Memory B cell (primary cell): ENCODE measurements at places on chromosomes 16 and 17.

DNA sequence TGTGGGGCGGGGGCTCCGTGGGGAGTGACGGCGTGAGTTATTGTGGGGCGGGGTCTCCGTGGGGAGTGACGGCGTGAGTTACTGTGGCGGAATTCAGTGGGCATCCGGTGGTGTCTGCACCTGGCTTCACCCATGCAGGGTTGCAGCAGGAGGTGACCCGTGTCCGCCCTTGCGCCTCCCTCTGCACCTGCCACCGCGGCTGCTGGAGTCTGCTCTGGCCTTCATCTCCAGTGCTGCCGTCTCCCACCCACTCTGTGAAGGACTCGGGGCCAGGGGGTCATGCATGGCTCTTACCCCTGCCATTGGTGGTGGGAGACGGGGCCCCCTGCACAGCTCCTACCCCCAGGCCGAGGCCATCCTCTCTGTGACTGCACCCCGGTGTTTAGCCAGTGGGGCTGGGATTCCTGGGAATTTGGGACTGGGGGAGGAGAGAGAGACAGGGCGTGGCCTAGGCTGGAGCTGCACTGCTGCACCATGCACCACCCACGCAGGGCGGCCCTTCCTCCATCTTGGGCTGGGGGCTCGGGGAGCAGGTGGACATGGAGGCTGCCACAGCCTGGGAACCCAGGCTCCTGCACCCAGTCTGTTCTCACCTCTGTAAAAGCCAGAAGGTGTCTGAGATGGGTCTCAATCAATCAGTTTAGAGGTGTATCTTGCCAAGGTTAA lies 1.3 kb upstream of the PABPN1L start:
- no peak for DNase-seq

- DNase-seq, result no peak
Measured at GRCh38 chr16:85524630-85525419, 88.3 kb upstream of the GSE1 start.

GRCh38 chr17:19403021-19403420 lies 8.0 kb upstream of the RNF112 start:
- DNase-seq, result no peak

DNA sequence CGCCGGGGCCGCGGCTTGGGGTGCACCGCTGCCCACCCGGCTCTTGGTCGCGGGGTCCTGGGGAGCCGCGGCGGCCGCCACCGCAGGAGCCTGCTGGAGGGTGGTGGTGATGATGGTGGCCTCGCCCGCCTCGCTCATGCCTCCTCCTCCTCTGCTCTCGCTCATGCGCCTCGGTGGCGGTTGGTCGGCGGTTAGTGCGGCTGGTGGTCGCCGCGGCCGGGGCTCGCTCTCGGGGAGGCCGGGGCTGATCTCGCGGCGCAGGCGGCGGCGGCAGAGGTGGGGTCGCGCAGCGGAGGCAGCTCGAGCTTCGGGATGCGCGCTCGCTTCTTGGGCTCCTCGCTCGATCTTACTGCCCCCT lies 41.6 kb downstream of the AHSP start:
- DNase-seq, result no peak

- no peak for DNase-seq
Measured at GRCh38 chr16:67196881-67197280, 2.0 kb upstream of the ELMO3 start.

DNA sequence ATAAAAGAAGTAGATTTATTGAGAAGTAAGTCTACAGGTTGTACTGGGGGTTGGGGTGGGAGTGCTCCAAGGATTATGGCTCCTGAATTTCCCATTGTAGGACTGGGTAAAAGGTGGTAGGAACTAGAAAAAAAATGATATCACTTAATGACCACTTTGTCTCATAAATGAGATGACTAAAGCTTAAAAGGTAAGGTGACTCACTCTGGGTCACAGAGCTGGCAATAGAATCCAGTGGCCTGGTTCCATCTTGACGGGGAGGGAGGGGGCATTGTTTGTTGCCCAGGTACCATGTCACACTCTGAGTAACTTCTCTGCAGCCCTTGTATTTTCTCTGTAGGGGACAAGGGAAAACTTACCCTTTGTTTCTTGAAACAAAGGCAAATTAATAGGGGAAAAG lies 126.1 kb downstream of the PITPNC1 start:
- no peak for DNase-seq

- DNase-seq, result no peak
Measured at GRCh38 chr17:42271006-42271778, 5.0 kb downstream of the STAT5B start.

GRCh38 chr17:59832883-59833379 lies 59.8 kb downstream of the TUBD1 start:
- DNase-seq, result no peak

DNA sequence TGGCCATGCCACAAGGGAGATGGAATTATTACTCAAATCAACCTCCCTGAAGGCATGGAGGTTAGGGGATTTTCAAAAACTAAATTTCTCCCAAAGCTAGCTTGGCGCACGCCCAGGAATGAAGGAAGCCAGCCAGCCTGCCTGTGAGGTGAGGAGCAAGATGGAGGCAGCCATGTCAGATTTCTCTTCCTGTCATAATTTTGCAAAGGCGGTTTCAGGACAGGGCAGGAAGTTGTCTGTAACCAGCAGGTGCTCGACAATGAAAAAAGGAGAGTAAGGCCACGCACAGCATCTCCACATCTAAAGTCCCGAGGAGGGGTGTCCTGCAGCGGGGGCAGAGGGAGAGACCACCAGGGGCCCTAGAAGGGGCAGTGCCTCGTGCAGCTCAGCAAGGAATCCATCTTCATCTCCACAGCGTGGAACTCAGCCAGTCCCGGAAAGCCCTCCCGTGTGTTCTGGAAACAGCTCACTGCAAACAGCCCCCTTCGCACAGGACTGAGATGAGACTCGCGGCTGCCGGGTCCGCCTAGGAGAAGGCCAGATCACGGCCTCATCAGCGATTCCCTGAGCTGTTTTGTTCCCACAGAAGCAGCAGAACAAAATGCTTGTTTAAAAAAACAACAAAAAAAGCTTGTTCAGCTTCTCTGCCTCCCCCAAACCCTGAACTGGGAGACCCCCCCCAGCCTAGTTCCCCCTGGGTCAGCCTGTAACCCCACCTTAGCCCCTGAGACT lies 47.8 kb downstream of the SLC7A5 start:
- DNase-seq, result no peak

GRCh38 chr17:56125830-56126819 lies 27.1 kb upstream of the ANKFN1 start:
- DNase-seq, result no peak

GRCh38 chr17:2700491-2701141 lies 10.9 kb downstream of the CLUH start:
- DNase-seq, result no peak

GRCh38 chr16:54006693-54007092 lies 279.9 kb downstream of the IRX3 start:
- no peak for DNase-seq

DNA sequence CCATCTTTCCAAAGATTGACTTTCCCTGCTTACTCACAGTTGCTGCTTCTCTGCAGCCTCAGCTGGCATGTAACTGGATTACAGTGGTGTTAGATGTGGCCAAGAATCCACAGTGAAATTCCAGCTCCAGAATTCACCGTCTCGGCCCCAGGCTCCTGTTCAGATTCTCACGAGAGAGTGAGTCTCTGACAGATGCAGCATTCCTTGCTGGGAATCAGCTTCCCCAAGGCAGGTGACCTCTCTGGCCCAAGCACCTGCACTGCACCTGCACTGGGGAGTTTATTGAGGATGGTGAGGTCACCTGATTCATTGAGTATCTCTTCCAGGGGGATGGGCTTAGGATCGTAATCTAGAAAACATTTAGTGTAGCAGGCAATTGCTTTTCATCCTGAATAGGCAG lies 600.5 kb upstream of the RBFOX1 start:
- no peak for DNase-seq

DNA sequence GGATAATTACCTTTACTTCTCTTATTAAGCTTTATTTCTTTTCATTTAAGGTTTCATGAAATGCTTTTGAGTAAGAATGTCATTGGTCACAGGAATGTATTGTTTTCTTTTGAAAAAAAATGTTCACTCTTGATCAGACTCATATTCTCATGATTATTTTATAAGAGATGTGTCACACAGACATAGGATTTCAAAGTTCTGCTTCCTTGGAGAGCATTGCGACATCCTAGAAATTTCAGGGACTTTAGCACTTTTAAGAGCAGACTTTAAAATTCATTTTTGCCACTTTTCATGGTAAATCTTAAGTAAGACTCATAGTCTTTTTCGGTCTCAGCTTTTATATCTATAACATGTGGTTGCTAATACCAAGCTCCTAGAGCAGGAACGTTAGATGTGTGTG lies 314.7 kb downstream of the CDH8 start:
- DNase-seq, result no peak

- DNase-seq, result no peak
Measured at GRCh38 chr17:27241346-27241946, 52.5 kb upstream of the WSB1 start.
